A172 (cell line): ENCODE measurements at places on chromosomes 1 and 21.

GRCh38 chr1:241352401-241352800, 4.6 kb downstream of the RGS7 start:
- no peak for DNase-seq

DNA sequence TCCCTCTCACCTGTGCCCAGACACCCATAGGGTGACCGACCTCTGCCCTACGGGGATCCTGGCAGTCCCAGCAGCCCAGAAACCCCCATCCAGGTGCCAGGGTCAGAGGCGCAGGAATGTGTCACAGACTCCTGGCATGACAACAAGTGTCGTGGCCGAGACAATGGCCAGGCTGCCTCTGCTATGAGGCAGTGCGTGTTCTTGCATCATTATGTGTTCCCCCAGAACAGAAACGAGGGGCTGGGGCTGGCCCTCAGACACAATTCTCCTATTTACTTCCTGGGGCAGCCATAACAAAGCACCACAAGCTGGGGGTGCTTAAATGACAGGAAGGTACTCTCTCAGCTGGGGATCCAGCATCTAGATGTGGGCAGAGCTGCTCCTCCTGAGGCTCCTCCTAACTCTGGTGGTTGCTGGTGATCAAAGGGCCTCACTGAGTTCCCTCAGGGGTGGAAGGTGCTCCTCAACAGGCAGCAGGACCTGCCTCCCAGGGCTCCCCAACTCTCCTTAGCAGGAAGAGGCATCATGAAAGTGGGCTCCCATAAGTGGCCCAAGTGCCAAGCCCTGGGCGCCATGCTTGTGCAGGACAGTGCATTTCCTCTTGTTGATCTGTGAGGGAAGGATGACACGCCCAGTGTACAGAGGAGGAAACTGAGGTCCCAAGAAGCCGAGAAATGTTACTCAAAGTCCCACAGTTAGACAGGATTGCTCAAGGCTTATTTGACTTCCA, 24.2 kb upstream of the BACE2 start:
- DNase-seq: no peak

GRCh38 chr1:245512980-245513578, 358.3 kb downstream of the KIF26B start:
- DNase-seq: peak; percentile 63

DNA sequence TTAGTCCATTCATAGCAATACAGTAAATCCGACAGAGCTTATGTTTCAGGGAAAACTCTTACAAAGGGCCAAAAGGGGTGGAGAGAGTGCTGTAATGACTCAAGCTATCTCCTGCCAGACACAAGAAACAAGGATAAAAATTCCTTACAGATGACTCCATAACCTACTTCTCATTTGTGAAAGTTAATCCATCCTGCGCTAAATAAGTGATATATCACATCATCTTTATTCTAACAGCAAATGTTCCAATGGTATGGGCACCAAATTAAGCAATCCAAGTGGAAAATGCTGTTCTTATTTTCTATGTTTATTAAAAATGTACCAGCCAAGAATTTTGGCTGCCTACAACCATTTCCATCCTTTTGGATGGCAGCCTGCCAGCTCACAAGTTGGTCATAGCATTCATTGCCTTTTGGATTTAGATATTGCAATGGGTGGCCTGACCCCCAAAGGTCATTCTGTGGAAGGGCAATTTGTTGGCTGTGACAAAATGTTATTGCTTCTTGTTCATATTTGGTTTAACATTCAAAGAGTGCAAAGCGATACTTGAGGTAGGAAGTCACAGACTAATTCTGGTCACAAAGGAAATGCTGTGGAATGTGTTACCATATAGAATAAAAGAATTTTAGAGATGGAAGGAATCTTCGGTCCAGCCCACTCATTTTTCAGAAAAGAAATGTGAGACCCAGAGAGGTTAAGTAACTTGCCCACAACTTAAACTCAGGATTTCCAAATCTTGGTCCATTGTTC, 2.8 kb upstream of the ENAH start:
- DNase-seq: peak; percentile 98

GRCh38 chr1:8373581-8374241, 55.8 kb downstream of the SLC45A1 start:
- DNase-seq: peak; percentile 59

DNA sequence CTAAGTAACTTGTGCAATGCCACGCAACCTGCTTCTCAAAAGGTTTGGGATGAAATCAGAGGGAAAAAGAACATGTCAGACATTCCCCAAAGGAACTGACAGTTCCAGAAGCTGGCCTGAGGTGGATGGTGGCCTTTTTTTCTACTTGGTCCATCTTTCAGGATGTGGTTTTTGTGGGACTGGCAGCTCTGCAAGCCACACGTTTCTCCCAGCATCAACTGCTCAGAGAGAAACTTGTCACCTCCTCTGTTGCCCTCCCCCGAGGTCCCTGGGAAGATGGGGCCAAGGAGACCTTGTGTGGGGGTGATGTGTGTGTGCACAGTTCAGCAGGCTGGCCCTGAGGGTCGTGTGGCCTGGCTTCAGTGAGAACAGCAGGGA, 2.5 kb upstream of the DHRS3 start:
- DNase-seq: no peak

DNA sequence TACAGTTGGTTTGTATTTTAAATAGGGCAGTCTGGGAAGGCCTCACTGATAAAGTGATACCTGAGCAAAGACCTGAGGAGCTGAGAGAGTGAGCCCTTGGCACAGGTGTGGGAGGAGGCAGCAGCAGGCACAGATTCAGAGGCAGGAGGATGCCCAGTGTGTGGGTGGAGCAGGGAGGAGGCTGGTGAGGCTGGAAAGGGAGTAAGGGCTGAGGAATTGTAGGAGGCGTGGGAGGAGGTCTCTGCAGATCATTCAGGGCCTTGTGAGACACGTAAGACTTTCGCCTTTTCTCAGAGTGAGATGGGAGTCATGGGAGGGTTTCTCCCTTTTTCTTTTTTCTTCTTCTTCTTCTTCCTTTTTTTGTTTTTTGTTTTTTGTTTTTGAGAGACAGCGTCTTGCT, 58.0 kb downstream of the RGL1 start:
- DNase-seq: no peak

- no peak for DNase-seq
Measured at GRCh38 chr1:114956570-114956969, 73.1 kb upstream of the TSHB start.

DNA sequence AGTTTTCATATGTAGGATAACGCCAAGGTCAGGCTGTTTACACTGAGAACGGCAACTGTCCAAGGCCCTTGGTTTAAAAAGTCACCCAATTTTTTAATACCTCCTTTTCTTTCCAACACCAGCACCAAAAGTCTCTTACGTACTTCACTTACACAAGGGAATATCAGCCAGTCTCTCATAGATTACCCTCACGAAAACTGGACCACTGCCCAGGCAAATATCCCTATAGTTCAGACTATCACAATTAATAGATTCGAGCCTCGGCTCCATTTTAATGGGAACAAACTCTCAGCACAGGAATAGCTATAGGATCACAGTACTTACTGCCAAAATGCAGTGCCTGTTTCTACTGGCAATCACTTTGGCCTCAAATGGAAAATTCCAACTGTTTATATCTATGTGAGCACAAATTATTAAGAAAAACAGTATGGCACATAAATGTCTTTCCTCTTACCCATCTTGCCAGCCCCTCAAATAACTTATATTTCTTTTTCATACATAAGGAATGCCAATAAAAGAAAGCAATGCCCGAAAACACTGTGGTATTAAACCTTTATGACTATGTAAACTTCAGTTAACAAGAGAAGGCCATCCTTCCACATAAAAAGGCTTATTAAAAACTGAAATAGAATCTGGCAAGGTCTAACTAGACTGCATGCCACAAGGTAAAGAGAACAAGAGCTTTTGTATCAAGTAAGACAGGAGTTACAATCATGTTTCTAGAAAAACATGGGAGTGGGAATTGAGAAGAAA, 97.8 kb downstream of the SLC45A1 start:
- DNase-seq: no peak

DNA sequence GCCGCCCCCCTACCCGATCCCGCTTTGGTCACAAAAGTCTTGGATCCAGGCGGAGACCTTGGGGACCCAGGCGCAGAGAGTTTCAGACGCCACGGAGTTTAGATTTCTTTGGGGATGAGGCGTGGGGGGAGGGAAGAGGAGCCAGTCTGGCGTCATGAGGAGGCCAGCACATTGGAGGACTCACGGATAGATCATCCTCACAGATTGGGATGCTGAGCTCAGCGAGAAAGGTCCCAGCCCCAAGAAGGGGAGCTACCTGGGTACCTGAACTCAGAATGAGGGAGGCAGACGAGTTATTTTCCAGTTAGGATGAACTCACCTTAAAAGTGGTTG, 393 bp downstream of the ELAPOR1 start:
- DNase-seq: no peak

- DNase-seq: no peak
Measured at GRCh38 chr1:52153010-52153409, 11.1 kb downstream of the ZFYVE9 start.

- no peak for DNase-seq
Measured at GRCh38 chr1:83741348-83741747, 257.6 kb downstream of the TTLL7 start.

DNA sequence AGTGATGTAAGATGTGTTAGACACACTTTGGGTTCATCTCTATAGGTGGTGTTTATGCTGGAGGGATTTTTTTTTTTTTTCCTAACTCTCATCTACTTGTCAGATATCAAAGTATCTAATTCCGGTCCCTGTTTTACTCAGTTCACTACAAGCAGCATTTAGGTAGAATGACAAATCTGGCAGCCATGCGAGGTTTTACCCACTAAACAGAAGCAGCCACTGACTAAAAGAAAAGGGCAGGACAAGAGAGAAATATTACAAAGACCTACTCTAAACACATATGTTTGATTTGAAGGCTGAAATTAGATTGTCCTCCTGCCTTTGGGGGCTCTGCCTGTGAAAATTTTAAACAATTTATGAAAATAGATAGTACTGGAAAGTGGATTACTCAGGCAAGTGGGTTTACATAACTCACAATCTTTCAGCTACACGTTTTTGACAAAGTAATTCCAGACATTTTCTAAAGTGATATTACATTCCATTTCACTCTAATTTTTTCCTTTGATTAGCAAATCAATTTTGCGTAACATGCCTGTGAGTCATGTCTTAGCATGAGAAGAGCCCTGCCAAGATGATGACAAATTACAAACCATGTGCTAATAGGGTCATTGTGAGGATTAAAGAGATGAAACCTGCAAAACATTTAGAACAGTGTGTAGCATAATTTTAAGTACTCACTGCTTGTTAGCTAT, 172.6 kb downstream of the PLA2G4A start:
- DNase-seq: peak; percentile 48
